ENCODE measurements at places on chromosomes 7 and 10.

DNA sequence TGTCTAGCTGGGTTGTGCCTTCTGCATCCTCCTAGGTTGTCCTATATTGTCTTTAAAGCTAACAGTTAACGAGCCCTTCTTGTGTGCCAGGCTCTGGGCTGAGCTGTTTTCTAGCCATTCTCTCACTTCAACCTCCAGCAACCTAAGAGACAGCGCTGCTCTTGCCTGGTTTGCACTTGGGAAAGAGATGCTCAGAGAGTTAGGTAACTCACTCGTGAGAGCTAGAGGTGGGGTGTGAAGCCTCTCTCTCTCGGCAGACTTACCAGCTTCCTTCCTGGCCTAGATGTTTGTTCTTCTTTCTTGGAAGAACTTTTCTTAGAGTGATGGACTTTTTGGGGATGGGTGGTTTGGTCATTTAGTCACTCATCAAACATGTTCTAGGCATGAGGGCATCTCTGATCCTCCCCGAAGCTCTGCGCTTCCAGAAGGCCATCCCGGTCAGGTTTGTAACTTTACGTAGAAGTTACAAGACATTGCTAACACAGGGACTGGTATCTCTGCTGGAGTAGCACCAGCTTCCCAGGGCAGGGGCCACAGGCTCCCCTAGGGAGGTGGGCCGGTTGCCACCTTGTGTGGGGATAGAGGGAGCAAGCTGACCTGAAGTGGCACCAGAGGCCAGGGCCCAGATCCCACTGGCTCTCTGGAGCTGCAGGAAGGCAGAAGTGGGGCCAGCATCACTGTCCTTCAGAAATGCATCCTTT is 14.3 kb downstream of the TSPAN15 start:
- no peak for DNase-seq

DNA sequence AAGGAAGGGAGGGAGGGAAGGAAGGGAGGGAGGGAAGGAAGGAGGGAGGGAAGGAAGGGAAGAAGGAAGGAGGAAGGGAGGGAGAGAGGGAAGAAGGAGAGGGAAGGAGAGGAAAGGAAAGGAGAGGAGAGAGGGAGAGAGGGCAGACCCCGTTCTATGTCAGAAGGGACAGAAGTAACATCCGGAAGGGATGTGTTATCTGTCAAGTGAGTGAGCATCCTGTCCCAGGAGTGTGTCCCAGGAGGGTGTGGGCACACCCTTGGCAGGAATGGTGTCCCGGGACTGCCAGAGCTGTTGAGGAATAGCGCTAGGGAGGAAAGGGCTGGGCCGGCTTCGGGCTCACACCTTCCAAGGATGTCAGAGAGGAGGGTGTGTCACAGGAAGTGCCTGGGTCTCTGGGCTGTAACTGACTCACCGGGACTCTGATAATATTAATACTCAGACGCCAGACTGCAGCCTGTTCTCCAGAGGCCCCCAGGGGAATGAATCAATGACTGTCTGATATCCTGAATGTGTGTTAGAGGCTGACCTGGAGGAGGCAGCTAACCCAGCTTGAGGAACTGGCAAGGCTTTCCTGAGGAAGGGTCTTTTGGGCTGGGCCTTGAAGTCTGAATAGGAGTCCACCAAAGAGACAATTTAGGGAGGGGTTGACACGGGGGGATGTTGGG is 125.6 kb upstream of the TNRC18 start:
- no peak for DNase-seq

DNA sequence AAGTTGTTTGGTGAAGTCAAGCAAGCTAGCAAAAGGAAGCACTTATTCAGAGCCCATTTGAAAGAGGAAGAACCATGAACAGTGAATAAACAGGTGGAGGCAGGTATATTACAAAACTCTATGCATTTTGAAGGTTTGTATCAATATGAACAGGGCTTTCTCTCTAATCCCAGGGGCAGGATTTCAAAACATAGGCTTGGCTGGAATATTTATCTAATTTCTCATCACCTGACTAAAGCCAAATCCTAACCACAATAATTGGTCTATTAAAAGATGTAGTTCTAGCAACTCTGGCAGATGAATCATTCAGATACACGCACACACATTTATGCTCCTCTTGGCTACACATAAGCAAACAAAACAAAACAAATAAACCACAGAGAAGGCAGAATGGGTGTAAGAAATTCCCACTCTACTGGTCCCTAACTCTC is 554.4 kb downstream of the INHBA start:
- DNase-seq = no peak

DNA sequence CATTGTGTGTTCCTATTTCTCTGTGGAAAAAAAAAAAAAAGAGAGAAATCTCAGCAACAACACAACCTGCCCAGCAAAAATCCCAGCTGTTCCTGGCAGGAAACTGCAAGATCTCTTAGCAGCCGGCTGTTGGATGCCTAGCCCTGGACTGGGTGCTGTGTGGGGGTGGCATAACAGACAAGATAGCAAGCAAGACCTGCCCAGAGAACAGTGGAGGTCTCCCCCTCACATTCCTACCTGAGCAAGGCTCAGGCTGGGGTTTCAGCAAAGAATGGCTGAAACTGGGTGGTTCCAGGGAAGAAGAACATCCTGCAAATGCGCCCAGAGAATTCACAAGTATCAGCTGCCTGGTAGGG is 248.8 kb upstream of the ZMIZ1 start:
- no peak for DNase-seq

DNA sequence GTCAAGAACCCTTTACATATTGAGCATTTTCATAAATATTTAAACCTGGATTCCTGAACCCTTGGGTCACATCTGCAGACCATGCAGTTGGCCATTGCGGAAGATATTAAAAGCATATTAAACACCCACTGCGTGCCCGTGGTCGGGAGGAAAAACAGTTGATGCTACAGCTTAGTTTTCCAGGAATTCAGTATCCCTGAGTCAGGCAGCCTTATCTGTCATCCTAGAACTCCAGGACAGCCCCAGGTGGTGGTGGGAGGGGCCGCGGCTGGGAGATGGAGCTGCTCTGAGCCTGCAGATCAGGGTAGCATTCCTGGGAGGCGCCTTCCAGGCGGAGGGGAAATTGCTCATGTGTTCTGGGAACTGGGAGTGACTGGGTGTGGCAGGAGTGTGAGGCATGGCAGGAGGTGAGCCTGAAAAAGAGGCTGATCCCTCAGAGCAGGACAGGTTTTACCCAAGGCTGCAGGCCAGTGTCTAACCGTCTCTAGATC is 222.9 kb upstream of the SH2B2 start:
- DNase-seq = peak; percentile 55

- peak; percentile 63 for DNase-seq
Measured at GRCh38 chr10:49534670-49535381, 4.1 kb downstream of the ERCC6 start.

DNA sequence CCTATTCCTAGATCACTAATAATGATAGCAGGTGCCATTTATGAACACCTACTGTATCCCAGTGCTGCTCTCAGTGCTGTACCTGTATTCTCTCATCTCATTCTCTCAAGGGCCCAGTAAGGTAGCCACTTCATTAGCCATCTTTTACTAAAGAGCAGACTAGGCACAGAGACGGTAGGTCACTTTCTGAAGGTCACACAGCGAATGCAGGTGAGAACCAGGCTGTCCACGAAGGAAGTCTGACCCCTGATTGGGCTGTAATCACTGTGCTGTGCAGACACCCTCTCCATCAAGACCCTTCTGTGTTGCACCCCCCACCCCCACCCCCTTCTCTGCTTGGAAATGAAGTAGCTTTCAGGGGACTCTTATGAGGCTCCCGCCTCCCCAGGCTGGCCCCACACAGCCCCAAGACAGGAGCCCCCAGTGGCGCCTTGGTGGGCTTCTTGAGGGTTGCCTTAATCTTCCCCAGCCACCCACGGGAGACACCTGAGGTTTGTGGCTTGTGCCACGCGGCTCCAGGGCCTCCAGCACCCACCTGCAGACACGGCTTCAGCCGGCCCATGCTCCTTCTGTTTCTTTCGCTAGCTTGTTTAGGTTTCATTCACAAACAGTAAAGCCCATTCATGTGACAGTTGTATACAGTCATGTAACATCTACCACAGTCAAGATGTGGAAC is 81.7 kb upstream of the FAM20C start:
- DNase-seq = no peak

- DNase-seq = no peak
Measured at GRCh38 chr10:57624066-57624465, 643.6 kb downstream of the IPMK start.

Measured in cardiac muscle cell (in vitro differentiated cells and primary cell).